ENCODE measurements at places on chromosomes 6 and 20.

- DNase-seq: no peak
Observed at GRCh38 chr6:1296079-1296478, 15.8 kb upstream of the FOXQ1 start.

DNA sequence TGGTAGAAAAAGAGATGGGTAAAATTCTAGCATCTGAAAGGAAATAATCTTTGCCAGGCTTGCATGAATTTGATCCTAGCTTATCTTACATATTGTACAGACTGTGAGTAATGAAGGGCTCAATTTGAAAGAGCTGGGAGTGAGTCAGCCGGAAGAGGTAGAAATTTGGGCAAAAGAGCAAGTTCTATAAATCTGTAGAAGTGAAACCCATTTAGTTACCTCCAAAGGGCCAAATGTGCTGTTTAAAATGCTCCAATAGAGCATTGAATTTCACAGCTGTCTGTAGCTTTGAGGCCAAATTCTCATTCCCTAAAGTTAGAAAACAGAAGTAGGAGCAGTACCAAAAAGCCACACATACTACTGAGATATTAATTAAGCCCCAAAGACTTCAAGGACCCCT, 466.1 kb downstream of the BTBD3 start:
- no peak for DNase-seq

- DNase-seq: no peak
Observed at GRCh38 chr20:2921506-2921905, 48.2 kb downstream of the PTPRA start.

DNA sequence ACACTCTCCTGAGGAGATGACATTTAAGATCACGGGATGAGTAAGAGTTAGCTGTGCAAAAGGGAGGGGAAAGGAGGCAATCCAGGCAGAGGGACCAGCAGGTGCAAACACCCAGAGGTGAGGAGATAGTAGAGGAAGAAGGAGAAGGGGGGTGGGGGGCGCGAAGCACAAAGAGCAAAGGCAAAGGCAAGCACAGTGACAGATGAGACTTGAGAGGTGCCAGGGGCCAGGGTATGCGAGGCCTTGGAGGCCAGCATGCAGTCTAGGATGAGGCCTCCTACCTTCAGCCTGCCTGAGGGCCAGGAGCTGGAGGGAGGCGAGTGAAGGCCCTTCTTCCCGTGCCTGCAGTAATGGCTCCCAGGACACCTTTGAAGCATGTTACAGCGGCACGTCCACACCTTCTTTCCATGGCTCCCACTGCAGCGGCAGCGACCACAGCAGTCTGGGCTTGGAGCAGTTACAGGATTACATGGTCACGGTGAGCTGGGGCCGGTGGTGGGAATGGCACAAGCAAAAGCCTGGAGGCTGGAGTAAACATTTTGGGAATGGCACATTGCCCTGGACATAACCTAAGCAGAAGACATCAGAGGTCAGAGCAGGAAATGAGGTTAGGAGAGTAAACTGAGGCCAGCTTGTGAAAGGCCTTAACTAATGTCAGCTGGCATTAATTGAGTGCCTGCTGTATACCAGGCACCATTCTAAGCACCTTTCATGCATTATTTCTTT, 18.6 kb downstream of the CCM2L start:
- DNase-seq: no peak

- no peak for DNase-seq
Observed at GRCh38 chr6:144559865-144560593, 274.9 kb downstream of the UTRN start.

DNA sequence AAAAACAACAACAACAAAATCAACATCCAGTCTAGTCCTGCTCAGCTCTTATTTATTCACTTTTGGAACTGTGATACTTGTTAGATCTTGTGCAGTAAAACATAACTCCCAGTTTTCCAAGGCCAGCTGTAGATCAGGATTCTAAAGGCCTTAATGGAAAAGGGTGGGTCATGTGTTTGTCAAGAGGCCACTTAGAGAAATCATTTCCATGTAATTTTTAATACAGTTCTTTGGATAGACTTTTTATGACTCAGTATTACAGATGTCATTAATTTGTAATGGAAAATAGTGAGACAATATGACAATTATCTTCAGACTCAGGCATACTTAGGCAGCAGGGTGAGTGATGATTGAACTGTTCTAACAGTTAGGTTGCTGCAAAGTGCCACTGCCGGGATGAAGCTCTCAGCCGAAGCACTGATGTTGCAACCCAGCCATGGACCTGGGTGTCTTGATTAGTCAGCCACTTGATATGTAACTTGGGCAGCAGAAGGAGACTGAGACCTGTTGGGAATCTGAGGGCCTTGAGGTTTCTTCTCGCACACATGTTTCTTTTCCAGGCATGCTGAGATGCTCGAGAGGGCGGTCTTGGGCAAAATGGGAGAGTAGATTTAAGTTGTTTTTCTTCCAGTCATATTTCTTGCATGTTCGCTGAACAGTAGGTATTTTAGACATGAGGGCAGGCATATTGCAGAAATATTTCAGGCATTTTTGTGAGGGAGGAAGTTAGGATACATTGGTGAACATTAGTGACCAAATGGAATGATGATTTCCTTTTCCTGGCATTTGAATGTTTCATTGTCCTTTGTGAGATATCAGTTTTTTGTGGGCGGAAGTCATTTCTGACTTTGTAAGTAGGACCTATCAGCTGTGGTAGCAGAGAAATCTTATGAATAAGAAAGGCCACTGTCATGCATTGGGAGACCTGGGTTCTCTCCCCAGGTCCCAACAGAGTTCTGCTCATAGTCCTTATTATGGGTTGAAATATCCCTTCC, 52.3 kb downstream of the SLX4IP start:
- DNase-seq: no peak

- DNase-seq: peak; percentile 96
Observed at GRCh38 chr6:130020907-130021629, 2.7 kb downstream of the L3MBTL3 start.

- DNase-seq: no peak
Observed at GRCh38 chr6:33540768-33541167, 39.3 kb downstream of the BAK1 start.

- DNase-seq: no peak
Observed at GRCh38 chr20:17128206-17128605, 98.6 kb upstream of the PCSK2 start.

- no peak for DNase-seq
Observed at GRCh38 chr6:81696524-81696923, 56.0 kb downstream of the TENT5A start.

DNA sequence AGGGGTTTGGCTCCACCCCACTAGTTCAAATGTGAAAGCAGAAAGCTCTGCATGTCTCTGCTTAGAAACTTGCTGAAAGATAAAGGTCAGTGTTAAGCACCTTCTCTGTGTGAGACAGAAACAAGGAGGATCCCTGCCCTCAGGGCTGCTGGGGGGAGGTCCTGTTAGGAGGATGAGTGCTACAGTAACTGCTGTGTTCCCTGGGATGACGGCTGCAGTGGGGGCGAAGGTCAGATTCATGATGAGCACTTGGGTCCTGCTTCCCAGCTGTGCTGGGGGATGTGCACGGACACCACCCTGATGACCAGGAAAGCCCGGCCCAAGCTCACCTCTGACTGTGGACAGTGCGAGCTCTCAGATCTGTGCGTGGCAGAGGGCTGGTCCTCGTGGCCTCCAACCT, 252.6 kb downstream of the DLL1 start:
- no peak for DNase-seq
